ENCODE measurements at places on chromosomes 3 and 15.

DNA sequence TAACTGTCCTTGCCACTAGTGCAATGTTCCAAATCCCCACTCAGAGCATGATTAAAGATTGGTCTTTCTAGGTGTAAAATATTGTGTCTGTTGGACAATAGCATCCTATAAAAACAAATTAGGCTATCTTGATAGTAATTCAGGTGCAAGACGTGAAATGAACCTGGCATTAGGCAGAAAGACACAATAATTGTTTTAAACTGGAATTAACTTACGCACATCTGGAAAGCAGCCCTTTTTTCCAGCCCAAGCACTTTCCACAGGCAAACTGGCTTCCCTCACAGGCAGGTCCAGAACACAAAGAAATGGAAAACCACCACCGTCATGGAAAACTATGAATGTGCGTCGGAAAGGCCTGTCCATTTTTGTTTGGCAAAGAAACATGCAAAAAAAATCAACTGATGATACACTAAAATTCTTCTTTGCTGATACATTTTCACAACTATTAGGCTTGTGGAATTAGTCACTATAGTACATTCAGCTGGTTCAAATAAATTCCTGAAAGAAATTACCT, 474.7 kb upstream of the IL12A start:
- no peak for DNase-seq

DNA sequence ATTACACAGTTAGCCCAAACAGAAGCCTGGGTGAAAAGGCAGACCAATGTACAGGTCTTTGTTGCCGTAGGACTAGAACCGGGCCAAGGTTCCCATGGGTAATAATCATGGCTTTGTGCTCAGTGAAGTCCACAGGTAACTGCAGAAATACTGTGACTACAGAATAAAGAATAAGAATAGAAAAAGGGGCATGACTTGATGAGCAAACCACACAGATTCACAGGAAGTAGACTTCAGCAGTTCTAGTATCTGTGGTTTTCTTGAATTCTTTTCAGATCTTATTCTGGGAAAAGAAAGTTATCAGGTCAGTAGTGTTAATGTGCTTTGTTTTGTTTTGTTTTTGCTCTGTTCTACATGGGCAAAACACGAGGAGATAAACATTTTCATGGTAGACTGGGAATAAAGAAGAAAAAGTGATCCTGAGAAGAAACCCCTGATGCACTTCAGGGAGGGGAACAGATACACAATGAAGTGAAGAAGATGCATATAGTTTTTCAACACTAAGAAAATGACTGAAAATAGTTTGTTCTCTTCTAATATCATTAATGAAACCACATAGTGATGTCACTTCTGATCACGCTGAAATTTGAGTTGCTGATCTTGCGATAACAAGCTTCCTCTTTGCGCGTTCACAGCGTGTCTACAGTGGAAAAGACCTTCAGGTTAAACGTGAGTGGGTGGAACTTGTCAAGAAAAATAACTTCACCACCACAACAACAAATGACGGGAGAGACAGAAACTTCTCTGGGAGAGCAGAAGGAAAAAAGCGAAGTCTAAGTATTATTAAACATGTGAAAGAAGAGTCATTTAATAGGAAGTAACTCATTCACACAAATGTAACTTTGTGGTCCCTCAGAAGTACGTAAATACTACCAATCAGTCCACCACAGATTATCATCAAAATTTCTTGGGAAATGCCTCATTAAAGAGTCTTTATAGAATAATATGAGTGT, 315.8 kb upstream of the SATB1 start:
- peak; percentile 61 for DNase-seq

DNA sequence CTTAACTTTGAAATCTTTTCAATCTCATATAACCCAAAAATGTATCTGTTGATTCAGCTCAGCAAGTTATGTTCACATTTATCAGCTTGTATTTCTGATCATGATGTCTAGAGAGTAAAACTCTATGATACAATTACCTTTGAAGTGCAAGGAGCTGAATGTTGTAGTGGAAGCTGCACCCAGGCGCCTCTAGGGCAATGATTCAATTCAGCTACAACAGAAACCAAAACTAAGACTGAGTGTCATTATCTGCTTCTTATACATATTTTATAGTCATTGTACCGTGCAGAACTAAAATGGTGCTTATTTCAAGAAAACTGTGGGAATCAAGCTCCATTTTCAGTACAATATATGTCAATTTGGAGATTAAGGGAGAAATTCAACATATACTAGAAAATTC, 1237.5 kb downstream of the ZPLD1 start:
- no peak for DNase-seq

- peak; percentile 59 for DNase-seq
Observed at GRCh38 chr3:100047455-100048141, 66.7 kb downstream of the FILIP1L start.

- DNase-seq = no peak
Observed at GRCh38 chr3:155500194-155500818, 206.8 kb upstream of the STRIT1 start.

GRCh38 chr3:17111586-17111985, 226.8 kb downstream of the PLCL2 start:
- DNase-seq = no peak

DNA sequence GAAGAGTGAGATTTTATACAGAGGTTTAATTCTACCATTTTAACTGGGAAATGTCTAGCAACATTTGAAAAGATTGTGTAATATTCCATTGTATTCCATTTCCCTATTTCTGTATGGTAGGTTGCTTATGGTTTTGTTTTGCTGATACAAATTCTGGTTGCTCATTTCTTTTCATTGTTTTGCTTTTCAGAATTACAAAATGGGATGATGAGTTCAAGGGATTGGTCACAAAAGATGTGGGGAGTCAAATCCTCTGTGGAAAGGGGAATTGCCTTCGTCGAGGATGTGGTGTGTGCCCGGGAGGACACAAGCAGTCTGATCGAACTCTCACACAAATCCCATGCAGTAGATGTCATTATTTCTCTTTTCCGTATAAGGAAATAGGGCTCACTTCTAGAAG, 18.3 kb downstream of the SLCO3A1 start:
- no peak for DNase-seq

DNA sequence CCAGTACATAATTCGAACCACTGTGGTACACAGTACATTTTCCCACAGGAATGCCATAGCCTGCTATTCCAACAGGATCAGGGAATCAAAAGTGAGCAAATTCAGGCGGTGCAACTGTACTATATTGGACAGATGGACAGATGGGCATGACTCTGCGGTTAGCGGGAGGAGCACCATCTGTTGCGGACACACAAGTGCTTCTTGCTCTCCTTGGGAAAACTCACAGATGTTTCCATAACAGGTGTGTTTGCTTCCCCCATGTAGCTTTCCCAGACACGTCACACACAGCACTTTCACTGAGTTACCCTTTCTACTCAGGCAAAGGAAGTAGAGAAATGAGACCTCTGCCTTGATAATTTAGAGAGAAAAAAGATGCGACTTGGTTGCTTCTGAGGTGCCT, 325.1 kb upstream of the THBS1 start:
- no peak for DNase-seq

DNA sequence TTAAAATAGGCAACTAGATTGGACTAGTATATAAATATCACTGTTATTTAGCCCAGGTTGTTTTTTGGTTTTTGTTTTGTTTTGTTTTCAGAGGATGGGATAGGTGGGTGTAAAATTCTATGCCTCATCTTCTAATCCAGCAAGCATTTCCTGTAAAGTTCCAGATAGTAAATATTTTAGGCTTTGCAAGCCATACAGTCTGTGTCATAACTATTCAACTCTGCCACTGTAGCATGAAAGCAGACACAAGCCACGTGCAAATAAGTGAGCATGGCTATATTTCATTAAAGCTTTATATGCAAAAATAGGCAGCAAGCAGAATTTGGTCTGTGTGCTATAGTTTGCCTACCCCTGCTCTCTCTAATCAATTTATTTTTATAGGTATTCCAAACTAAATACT, 657.3 kb upstream of the TGFBR2 start:
- no peak for DNase-seq

GRCh38 chr3:151345859-151346258, 16.5 kb upstream of the P2RY13 start:
- no peak for DNase-seq

DNA sequence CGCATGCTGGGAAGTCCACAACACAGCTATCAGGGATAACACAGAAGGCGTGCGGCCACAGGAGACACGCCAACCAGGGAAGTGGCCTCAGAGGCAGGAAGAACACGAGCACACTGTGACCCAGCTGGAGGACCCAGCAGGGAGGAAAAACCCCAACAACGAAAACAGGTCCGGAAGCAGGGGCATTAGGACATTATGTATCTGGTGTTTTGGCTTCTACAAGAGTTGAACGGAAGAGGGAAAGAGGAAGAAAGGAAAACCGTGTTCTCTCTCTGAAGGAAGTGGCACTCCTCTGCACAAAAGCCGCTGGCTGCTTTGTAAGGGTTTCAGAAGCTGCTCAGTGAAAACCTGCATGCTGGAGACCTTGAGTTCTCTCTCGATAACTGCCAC, 61.8 kb downstream of the HACD2 start:
- peak; percentile 95 for DNase-seq

- no peak for DNase-seq
Observed at GRCh38 chr15:93043621-93044300, 45.2 kb downstream of the RGMA start.

DNA sequence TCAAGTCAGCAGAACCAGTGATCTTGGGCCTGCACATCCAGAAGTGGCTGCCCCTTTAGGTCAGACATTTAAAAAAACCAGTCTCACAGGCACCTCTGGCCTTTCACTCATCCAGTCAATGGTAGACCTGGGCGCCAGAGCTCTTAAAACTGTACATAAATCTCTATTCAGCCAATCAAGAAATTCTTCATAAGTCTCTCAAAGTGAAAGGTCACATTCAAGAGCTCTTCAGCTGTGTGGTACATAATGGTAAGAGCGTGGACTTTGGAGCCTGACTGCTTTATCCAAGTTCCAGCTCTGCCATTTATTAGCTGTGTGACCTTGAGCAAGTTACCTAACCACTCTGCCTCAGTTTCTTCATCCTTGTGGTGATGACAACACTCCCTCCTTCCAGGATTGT, 22.3 kb upstream of the MORF4L1 start:
- no peak for DNase-seq

- DNase-seq = peak; percentile 42
Observed at GRCh38 chr15:73800662-73801345, 47.7 kb upstream of the INSYN1 start.

DNA sequence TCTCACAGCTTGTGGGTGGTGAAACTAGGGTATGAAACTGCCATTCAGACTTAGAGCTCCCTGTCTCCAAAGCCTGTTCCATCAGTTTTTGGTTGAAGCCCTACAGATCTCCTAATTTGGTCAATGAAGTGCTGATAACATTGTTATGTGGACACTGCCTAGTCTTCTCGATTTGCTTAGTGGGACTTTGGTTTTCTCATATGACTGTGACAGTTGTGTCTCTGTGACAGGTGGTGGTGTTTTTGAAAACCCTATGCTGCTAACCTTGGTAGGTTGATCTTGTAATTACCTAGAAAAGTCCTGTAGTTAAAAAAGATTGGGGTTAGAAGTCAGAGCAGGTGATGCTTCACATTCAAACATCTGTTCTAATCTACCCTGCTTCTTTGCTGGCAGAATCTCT, 9.2 kb downstream of the PPM1L start:
- DNase-seq = no peak

DNA sequence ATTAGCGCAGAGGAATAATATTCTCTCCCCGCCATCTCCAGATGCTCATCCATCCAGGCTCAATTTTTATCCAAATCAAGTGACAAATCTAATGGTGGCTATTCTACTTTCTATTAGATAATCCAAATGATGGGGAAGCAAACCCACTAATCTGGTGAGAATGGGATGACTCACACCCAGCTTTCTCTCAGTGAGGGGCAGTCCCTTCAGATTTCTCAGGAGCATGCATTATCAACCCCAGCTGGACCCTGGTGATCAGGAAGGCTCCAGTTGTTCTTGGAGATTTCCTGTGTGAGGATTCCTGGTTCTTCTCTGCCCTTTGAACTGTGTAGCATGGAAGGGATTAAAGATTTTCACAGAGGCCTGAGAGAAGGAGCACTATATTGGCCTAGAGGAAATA, 358.0 kb downstream of the WDR72 start:
- DNase-seq = no peak

DNA sequence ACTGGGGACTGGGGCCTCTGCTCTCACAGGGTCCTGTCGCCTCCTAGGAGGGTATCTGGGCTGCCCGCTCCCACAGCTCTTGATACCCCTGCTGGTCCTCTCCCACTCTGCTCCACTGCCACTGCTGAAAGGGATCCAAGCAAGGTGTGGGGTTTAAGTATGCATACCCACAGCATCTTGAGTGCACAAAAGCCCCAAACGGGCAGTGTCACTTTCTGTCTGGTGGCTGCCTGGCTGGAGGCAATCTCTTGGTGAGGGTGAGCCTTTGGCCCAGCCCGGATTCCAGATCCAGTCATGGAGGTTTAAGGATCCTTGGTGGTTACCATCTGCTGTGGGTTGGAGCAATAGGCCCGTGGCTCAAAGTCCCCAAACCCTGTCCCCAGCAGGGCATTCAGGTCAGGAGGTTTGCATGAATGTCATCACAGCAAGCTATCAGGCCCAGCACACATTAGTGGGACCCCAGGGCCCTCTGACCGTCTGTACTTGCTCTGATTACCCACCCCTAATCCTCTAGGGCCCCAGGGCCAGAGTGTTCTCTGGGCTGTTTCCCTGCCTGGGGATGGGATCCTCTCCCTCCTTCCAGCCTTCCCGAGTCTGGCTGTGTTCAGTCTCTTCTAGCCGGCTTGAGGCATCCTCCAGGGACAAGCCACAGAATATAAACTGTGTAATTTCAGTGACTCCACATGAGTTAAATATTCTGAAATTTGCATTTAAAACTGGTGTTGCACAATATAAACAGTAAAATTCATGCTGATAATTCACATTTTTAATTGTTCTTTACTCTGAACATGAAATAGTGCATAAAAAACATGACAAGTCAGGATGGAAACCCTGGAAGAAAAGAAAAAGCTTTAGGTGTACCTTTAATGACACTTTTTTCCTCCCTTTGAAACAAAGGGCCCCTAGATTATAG, 4.9 kb upstream of the TJP1 start:
- no peak for DNase-seq

GRCh38 chr15:38154837-38155236, 97.8 kb upstream of the SPRED1 start:
- DNase-seq = no peak

Measured in Kasumi-1 (cell line).